ENCODE measurements at places on chromosomes 1 and 21.
A peak's percentile ranks its signal among the peaks of the same experiment; 100 is the strongest.

- DNase-seq = no peak
These were observed 7.7 kb downstream of the VSIG8 start for GRCh38 chr1:159854693-159855192.

DNA sequence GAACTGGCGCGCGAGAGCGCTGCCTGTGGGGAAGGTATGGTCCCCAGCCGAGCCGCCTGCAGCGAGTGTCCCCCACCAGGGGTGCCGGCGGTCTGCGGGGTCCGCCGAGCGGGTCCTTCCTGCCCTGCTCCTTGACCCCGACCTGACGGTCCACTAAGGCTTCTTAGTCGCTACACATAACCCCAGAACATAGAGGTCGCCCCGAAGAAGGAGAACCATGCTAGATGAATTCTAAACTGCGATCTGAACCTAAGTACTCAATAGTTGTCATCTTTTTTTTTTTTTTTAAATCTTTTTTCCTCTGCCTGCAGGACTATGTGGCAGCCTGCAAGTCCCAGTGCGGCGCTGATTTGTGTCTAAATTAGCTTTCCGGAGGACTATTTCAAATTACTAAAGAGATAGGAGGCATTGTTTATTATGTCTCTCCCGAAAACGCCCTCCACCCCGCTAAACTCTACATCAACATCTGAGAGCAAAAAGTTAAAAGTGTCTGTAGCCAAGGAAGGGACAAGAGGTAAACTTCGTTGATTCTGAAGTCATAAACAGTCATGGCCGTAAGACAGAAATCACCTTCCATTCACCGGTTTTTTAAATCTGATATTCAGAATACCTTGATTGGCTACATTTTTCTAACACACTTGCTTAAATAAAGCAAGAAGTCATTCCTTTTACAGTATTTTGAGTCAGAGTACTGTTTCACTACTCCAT is 476 bp downstream of the AXDND1 start:
- peak; percentile 36 for DNase-seq

- no peak for DNase-seq
These were observed 9.7 kb upstream of the NPPB start for GRCh38 chr1:11868331-11868980.

DNA sequence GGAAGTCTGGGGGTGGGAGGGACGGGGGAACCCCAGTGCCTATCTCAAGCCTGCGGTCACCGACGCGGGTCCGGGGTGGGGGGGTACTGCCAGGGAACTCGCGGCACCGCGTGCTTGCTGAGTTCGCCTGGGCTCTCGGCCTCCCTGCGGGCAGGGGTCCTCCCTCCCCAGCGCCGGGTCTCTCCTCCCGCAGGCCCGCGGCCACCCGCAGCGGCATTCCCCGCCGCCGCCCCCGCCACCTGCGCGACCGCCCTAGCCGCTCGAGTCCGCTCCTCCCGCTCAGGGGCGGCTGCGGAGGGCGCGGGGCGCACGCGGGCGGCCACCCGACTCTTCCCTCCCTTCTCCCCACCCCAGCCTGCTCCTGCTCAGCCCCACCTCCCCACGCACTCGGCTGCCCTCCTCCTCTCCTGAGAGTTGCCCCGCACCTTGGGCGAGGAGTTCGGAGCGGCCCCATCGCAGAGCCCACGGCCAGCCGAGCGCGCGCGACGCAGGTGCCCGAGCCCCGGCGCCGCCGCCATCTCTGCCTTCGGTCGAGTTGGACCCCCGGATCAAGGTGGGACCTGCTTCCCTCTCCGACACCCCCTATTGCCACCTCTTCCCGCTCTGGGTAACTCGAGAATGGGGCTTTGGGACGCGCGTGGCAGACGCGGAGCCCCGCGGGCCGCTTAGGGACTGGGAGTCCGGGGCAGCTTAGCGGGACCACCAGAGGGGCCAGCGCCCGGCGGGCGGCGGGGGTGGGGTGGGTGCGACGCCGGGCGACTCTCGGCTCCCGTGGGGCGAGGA is 105.0 kb downstream of the LEPR start:
- DNase-seq = no peak

GRCh38 chr1:187491082-187491720 is 662.5 kb downstream of the PLA2G4A start:
- DNase-seq = no peak

Data from right renal cortex interstitium (tissue), 3 donors.